ENCODE measurements at places on chromosomes 12 and 14.

- peak; percentile 52 for DNase-seq
Observed at GRCh38 chr12:121494093-121494787, 86.6 kb downstream of the KDM2B start.

- no peak for DNase-seq
Observed at GRCh38 chr12:121578230-121579189, 2.3 kb downstream of the KDM2B start.

DNA sequence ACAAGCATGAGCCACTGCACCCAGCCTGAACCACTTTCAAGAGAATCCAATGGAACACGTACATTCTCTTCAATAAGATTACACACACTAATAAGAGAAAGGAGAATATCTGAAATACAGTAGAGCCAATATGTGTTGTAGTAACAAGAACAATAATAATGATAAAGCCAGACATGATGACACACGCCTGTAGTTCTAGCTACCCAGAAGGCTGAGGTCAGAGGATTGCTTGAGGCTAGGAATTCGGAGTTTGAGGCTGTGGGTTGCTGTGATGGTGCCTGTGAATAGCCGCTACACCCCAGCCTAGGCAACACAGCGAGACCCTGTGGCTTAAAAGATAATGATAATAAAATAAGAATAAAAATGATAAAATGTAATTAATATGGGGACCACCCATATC is 15.6 kb downstream of the APOBEC1 start:
- DNase-seq: no peak

GRCh38 chr14:60648249-60648933 is 886 bp downstream of the SIX1 start:
- DNase-seq: no peak

DNA sequence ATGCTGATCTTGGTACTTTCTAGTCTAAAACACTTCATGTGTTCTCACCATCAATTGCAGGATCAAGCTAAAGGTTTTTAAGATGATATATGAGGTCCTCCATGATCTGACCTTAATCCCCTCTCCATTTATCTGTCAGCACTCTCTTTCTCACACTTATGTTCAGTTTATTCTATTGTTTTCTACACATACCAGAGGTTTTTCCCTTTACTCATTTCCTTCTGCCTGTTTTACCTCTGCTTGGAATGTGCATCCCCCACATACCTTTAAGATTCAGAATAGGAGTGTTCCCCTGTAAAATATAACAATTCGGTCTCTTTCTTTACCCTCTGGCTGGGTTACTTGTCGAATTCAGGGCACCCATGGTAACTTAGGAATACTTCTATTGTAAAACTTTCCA is 219.1 kb upstream of the PKP2 start:
- DNase-seq: no peak

DNA sequence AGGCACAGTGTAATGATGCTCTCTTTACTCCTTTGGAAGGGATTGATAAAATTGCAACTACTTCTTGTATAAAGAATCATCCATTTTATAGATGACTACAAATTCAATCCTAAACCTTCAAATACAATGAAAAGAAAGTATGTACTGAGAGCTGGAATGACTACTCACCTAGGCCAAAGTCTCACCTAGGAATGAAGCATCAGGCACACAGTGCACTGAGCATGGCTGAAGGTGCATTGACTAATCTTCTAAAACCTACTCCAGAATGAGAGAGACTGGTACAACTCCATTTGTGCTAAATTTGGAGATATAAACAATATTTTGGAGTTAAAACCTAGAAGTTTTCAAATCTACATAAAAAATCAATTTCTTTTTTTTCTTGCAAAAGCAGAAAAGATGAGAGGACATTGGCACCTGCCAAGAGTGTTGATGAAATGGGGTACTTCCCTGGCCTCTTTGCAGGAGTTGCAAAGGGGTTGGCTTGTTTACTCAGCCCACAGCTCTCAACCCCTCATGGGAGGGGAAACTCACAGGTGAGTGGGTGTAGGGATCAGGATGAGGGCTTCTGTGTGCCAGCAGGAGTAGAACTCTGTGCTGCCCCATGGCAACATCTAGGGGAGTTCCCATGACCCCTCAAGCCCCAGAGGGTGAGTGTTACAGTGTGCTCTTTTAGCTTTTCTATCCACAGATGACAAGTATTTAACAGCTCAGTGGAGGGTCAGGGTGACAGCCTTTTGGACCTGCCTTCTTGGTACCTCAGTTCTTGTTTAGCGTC is 31.3 kb downstream of the CLECL1 start:
- no peak for DNase-seq

- no peak for DNase-seq
Observed at GRCh38 chr12:52499806-52500560, 6.9 kb upstream of the KRT6A start.
